ENCODE measurements at places on chromosomes 3 and 15. TPM values are rescaled to one million over a fixed set of nuclear protein-coding genes. Genes with fewer than 3 reads are reported as not detected.

The P2RY13 gene
- total RNA-seq: not detected

The HES1 gene
- 3.7 TPM for total RNA-seq

The DNAH12 gene
- total RNA-seq: 0.37 TPM

The SPSB4 gene
- total RNA-seq: not detected

The IQSEC1 gene
- 19.0 TPM for total RNA-seq

The SLC24A5 gene
- not detected for total RNA-seq

The RTP1 gene
- total RNA-seq: not detected

The GABPB1 gene
- 43.7 TPM for total RNA-seq

The CCR8 gene
- total RNA-seq: not detected

The ZDHHC23 gene
- total RNA-seq: 1.0 TPM
